Activated CD4-positive, alpha-beta T cell treated with anti-CD3 and anti-CD28 coated beads for 48 hours (primary cell): ENCODE measurements at places on chromosomes 2 and 18.

- DNase-seq, result no peak
These were observed 5.2 kb downstream of the ZNF385B start for GRCh38 chr2:179856205-179856604.

DNA sequence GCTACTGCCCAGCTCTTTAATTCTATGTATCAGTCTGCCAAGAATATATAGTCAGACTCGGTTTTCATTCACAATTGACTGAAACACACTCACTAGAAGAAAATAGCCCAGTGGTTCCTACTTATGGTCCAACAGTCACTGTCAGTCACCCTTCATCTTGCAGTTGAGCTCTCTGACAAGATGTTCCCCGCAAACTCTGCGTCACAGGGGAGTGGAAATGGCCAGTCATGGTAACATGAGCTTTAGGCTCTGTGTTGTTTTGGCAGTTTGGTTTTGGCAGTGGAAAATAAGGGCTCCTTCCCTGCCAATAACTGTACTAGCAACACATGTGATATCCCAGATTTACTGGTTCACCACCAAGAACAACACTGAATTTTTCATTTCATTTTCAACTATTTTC, 122.5 kb downstream of the PRPF40A start:
- DNase-seq, result no peak

DNA sequence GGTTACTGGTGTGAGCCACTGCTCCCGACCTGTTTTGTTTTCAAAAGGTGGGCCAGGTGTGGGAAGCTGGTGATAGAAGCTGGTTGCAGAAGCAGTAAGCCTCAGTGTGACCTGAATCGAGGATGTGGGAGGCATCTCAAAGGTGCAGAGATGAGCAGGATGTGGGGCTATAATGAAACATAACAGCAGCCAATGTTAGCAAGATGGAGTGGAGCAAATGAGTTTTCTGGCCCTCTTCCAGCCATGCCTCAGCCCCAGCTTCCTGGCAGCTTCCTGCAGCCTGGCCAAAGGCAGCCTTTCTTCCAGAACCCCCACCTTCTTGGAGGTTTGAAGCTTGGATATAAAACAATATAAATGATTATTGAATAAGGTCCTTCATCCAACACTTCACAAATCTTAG, 184.8 kb downstream of the NCK2 start:
- peak; percentile 51 for DNase-seq

DNA sequence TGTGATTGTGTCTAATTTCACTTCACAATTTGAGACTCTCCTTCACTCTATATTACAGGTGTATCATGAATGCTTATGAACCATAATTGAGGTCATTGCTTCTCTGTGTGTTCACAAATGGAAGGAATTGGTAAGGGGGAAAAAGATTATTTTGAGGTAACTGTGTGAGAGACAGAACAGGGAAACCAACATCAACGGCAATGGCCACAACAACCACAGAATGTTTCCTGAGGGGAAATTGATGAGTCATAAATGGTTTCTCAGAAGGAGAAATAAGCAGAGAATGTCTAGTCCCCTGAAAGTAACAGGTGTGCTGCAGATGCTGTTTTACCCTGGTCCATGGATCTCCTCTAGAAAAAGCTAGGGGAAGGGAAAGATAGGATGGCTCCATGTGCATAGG, 361.2 kb upstream of the GALNT5 start:
- DNase-seq, result no peak

- no peak for DNase-seq
These were observed 9.1 kb downstream of the TET3 start for GRCh38 chr2:73993778-73994177.

DNA sequence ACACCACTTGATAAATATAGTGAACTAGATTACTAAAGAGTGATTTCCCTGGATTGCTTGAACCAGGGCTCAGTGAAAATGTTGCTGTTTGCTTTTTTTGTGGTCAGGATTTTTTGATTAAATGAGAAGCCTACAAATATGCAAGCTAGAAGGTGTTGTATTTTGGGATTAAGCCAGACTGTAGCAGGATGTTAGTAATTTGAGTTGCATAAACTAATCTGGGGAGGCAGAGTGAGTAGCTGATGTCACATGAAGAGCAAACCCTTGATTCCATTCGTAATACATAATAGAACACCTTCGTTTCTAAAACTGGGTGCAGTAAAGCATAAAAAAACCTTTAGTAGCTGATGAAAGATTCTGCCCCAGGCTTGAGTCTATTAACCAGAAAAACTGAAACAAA, 32.0 kb downstream of the NEDD4L start:
- no peak for DNase-seq

GRCh38 chr2:98749066-98749450, 18.1 kb upstream of the MGAT4A start:
- no peak for DNase-seq

- DNase-seq, result no peak
These were observed 106.7 kb upstream of the CTDP1 start for GRCh38 chr18:79572848-79573451.

DNA sequence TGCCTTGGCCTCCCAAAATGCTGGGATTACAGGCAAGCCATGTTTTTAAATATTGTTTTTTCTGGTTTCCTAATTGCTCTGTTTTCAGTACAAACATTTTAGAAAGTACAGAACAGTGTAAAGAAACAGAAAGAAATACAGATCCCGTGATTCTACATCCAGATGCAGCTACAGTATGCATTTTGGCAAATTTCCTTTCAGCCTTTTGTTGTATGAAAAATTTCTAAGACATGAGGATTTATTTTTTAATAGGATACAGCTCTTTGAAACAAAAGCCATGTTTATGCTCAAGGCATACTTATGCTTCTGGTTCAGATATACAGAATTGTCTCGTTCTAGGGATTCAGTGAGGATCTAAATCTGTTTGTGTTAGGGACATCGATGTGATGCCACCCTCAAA, 109.5 kb downstream of the MAP2 start:
- DNase-seq, result no peak

- DNase-seq, result no peak
These were observed 37.5 kb upstream of the TPO start for GRCh38 chr2:1375794-1376193.

- no peak for DNase-seq
These were observed 77.8 kb downstream of the SOCS6 start for GRCh38 chr18:70366670-70367069.

- no peak for DNase-seq
These were observed 73.8 kb downstream of the AQP4 start for GRCh38 chr18:26791676-26792075.

DNA sequence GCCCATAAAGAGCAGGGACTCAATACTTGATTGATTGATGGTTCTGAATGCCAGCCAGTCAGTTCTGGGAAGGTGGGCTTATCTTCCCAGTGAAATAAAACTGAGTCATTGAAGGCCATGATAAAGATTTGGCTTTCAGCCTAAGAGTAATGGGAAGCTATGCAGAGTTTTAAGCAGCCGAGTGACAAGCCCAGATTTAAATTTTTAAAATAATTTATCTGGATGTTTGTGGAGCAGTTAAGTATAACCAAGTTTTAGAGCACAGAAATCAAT, 122.8 kb downstream of the RAPGEF4 start:
- no peak for DNase-seq

GRCh38 chr18:7980656-7981055, 413.5 kb downstream of the PTPRM start:
- DNase-seq, result no peak

- DNase-seq, result no peak
These were observed 2.0 kb downstream of the PROC start for GRCh38 chr2:127420039-127420864.

DNA sequence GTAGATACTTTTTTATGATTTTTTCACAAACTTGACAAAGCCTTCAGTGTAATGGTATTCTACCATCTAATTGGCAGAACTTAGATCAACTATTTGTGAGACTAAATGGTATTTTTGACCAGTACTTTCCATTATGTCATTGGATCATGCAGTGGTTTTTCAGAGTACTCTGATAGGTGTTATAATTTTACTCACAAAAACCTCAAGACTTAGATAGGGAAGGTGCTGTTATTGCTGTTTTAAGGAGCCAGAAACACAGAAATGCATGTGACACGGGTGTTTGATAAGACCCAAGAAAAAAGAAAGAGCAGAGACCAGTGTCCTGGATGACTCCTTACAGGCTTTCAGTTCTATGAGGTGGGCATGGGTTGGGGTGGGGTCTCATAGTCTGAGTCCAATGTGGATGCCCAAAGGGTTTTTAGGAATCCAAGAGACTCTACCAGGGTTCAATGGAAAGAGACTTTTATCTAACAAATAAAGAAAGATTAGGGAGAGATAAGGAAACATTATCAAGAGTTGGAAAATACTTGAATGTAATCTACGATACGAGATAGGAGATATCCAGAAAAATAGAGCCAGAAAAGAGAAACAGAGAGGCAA, 31.3 kb downstream of the SP140 start:
- peak; percentile 20 for DNase-seq

DNA sequence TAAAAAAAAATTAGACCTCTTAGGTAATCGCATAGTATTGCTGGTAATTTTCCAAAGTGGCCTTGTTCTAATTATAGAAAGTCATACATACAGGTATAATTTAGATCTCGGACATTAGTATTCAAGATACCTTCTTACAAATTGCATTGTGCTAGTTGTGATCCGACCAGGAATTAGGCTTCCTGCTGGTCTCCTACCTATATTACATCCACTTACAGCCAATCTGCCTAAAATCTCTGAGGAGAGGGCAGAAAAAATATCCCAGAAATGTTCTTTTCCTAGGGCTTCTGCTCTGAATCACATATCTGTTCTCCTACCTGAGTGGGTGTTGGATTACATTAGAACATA, 314.7 kb upstream of the GULP1 start:
- DNase-seq, result no peak

- no peak for DNase-seq
These were observed 84.2 kb upstream of the UXS1 start for GRCh38 chr2:106278112-106278876.

DNA sequence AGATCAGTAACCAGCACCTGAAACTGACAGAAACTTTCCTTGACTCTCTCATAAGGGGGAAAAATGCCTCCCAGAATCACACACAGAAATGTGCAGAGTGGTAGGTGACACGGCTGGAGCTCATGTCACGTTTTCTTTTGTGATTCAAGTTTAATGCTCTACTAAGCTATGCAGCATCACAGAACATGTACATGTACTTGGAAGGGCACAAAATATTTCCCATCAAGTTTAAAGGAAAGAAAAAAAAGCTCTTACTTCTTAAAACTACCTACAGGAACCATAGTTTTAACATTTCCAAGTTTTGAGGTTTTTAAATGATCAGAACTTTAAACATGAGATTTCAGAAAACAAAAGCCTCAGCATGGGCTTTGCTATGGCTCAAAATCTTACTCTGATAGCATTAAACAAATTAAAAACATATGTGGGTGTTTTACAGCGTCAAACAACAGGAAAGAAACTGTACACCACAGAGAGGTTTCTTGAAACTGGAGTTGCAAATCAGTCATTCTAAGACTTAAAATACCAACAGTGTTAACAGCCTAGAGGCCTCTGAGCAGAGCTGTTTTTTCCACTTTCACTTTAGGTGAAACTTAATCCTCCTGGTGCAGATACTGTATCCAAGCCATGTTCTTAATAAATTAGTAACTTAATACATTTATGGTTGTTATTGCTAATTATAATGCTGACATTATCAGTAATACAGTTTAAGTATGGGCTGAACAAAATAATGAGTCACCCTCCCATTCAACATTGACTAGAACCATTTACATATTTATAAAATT, 30.1 kb downstream of the MBP start:
- DNase-seq, result no peak

GRCh38 chr2:43418680-43419079, 177.2 kb downstream of the THADA start:
- DNase-seq, result no peak

DNA sequence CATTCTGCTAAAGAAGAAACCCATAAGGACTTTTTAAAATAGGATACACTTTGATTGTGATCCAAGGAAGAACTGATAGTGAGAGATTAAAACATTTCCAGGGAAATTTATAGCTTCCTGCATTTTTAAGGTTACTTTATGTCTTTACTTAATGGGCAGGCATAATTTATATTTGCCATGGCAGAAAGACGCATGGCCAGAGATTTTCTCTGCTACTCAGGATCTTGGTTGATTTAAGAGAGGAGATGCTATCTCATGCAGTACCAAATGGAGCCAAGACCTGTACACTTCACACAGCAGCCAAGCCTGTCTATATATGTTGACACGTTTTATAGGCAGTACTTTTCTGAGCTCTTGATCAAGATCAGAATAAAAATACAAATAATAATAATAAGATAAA, 60.9 kb upstream of the NT5C1B start:
- DNase-seq, result no peak

- no peak for DNase-seq
These were observed 277.8 kb downstream of the TCF4 start for GRCh38 chr18:55310044-55310676.

DNA sequence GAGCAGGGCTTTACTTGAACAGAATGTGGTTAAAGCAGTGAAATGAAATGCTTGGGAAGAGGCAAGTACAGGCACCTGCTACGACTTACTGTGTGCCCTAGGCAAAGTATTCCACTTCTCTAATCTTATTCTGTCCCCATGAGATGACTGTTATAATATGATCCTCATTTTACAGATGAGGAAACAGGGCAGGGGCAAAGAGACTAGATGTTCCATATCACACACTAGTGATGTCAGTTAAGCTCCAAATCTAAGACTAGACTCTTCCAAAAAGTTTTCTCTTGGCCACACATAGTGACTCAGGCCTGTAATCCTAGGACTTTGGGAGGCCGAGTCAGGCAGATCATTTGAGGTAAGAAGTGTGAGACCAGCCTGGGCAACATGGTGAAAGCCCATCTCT, 235.0 kb downstream of the SETBP1 start:
- DNase-seq, result no peak

- no peak for DNase-seq
These were observed 55.2 kb upstream of the STON1 start for GRCh38 chr2:48474574-48475298.

- DNase-seq, result no peak
These were observed 148.9 kb upstream of the MEX3C start for GRCh38 chr18:51346404-51346803.

- no peak for DNase-seq
These were observed 45.4 kb downstream of the BCL2L11 start for GRCh38 chr2:111166115-111166514.

DNA sequence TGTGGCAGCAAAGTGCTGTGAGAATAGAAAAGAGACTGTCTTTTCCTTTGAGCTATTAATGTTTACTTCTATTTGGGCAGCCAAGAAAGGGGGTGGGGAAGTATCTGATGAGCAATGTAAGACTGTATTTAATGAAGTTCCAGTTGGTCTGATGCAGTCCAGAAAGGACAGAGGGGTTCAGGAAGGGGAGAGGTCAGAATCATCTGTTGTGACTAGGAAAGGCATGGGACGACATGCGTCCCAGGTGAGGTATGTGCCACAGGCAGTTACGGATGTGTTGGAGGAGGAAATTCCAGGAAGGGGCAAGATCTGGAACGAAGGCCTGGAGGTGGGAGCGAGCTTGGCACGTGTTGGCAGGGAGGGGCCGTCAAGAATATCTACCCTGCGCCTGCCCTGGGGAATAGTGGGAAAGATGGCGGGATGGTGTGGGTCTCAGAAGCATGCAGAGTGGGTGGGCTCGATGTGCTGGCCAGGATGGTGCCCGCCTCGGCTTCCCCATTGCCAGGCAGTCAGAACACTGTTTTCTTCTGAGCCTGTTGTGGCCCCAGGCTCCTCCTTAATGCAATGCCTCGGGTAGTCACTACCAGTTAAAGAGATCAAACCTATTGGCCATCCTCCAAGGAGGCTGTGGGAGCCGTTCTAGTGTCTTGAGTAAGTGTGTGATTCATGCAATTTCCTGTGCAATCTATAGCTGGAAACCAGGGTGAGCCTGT, 57.8 kb upstream of the TXNDC2 start:
- peak; percentile 33 for DNase-seq

GRCh38 chr2:51490576-51491234, 458.8 kb upstream of the NRXN1 start:
- DNase-seq, result no peak
